Epithelial cell of proximal tubule (primary cell): ENCODE measurements at places on chromosomes 16 and 17.
A peak's percentile ranks its signal among the peaks of the same experiment; 100 is the strongest.

DNA sequence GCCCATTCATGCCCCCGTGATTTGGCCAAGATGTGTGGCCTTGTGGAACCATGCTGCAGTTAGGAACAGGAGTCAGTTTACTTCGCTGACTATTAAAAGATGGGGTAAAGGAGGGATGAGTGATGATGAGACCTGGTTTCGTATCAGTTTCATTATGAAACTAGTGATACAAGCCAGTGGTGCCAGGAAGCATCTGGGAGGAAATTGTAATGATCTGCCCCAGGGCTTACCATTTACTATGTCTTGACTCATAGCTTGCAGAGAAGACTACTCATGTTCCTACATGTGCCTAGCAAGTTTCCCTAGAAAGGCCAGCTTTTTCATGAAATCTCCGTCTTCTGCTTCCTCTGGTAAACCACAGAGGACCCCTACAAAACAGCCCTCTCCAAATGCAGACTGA lies 23.2 kb downstream of the CDH3 start:
- DNase-seq, result no peak

- no peak for DNase-seq
These were observed 34.0 kb downstream of the YPEL2 start for GRCh38 chr17:59365383-59365981.

- DNase-seq, result no peak
These were observed at the start of gene CAVIN1 for GRCh38 chr17:42422958-42423712. Gene CAVIN1, minus strand, starts transcription at chr17:42423256. Its CDS starts 159 bp downstream, at chr17:42423097.

DNA sequence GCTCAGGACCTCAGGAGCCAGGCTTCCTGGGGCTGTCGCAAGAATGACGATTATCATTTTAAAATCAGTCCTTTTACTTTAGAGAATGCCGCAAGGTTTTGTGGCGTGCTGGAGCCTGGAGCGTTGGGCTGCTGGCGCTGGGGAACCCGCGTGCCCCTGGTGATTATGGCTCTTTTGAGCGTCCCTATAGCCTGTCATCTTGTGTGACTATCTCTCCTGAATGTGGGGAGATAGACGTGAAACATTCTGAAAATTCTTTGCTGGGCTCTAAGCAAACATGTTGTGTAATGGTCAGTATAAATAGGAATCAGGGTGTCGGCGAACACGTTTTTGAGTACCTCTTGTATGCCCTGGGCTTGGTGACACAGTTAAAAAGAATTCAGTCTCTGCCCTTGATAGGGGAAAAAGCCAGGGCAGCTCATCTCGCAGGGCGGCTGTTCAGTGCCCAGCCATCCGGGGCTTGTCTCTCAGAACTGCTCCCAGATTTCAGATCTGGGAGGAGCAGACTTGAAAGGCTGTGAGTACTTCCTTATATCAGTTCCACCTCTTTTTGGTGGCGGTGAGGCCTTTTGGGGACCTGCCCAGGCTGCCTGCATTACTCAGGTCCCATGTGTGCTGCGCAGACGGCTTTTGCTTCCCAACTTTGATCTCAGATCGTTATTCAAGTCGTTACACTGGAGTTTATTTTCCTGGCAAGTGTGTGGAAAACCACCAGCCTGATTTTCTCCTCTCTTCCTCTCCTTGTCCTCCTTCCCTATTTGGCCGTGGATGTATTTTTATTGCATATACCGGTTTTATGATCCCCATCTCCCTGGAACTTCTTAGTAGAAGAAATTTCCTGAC lies 973 bp downstream of the SLC7A6 start:
- peak; percentile 44 for DNase-seq

- peak; percentile 84 for DNase-seq
These were observed 8.1 kb upstream of the TIMP2 start for GRCh38 chr17:78933025-78933958.
